ENCODE measurements at places on chromosomes 5 and 9.
A peak's percentile ranks its signal among the peaks of the same experiment; 100 is the strongest.

GRCh38 chr5:35073160-35073559 lies 25.4 kb upstream of the AGXT2 start:
- DNase-seq, result no peak

GRCh38 chr5:143206196-143207053 lies 197.1 kb downstream of the NR3C1 start:
- DNase-seq, result no peak

GRCh38 chr5:61737301-61737963 lies 405.4 kb downstream of the ZSWIM6 start:
- DNase-seq, result no peak

- DNase-seq, result no peak
Measured at GRCh38 chr5:39902626-39903025, 477.8 kb upstream of the DAB2 start.

GRCh38 chr5:159101685-159102084 lies 2.0 kb upstream of the EBF1 start:
- no peak for DNase-seq

DNA sequence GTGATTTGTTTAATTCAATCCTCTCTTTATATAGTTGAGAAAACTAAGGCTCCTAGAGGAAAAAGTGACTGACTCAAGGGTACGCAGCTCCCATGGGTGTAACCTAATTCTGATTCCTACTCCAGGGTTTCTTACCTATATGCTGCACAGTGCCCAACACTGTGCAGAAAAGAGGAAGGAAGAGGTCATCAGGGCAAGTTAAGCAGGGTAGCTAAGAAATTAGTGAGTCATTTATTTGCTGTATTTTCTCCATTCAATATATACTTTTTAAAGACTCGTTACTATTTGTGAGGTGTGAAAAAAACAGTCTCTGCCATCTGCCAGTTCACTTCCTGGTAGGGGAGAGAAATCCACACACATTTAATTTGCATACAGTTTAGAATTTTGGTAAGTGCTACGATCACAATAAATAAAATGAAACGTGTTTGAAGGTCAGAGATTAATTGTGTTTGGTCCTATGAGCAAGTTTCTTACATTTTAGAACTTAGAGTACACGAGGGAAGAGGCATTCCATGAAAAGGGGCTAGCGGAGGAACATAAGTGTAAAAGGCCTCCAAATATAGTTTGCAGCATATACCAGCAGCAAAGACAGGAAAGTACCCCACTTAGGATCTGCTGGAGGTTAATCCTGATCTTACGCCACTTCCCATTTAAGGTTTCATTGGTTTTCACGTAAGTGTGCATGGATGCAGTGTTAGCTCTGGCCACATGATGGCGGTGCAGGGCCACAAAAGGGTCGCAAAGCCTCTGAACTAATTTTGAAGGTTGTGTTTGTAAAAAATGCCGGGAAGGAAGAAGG lies 59.9 kb upstream of the TLR4 start:
- DNase-seq, result peak; percentile 46

DNA sequence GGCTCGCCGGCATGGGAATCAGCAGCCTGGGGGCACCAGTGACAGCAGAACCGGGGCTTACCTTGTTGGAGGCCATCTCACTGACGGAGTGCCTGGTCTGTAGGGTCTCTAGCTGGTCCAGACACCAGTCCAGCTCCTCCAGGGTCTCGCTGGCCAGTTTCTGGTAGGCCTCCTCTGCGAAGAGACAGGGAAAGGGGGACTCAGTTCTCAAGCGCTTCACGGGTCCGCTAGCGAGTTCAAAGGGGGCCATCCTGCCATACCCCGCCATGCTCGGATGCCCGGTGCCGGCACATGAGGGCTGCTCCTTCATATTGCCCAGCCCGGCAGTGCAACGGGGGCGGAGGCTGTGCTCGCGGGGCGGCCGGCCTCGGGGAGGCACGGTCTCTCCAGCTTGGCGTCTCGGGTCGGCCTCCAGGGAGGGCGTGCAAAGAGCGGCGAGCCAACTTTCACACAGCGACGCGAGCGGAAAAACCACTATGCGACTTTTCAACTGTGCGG lies 456.0 kb downstream of the RAB3C start:
- DNase-seq, result no peak

GRCh38 chr5:175460126-175460525 lies 16.1 kb upstream of the DRD1 start:
- no peak for DNase-seq

DNA sequence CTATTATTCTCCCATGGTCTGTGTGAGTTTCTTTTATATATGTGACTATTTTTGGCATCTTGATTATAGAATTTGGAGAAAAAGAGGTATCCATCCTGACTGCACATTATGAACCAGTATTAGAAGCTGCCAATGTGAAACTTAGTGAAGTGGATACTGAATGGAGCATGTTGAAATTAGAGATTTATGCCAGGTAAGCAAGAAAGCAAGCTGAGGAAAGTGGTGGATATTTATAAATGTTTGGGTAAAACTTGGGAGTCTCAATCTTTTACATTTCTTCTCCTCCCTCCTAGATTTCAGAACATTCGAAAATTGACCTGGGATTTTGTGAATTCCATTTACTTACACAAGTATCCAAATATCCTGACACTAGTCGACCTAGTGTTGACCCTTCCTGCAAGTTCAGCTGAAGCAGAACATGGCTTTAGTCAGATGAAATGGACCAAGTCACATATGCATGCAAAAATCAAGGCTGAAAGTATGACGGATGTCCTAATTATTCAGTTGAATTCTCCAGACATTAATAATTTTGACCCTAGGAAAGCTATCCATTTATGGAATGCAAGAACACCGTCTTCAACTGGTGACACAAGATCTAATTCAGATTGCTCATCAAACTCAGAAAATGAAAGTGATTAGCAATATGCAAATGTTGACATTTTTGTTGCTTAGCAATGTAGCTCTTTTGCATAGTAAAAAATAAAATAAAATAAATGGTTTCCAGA lies 66.8 kb upstream of the IL7R start:
- no peak for DNase-seq

GRCh38 chr5:179819296-179820126 lies 1.2 kb upstream of the SQSTM1 start:
- peak; percentile 82 for DNase-seq

DNA sequence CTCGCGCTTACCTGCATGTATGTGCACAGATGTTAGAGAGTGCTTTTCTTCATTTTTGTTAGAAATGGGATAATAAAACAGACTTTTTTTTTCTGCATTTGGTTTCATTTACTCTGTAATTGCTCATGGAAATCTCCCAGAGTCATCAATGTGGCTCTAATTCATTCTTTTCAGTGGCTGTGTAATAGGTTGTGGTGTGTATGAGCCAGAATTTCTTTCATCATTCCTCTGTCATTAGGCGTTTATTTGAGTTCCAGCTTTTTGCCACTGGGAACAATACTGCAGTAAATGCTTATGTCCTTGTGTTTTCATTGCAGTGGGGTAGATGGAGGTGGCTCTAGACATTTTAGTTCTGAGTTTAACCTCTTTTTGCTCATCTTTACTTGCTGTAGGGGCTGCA lies 118.9 kb downstream of the NXNL2 start:
- no peak for DNase-seq

DNA sequence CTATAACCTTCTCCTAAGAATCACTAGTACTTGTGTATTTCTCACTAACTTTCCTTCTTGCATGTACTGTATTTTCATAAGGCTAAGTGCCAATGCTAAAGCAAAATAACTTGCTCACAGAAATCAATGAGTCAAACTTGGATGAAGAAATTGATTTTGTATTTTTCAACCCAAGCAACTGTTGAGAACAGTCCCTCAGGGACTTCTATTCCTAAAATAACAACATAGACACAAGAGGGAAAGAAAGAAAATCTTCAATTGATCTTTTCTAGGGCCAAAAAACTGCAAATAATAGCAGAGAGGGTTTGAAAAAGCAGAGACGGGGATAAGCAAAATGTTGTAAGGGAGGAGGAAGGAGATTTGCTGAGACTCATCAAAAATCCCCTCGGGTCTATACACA lies 69.8 kb downstream of the HABP4 start:
- DNase-seq, result no peak

- DNase-seq, result no peak
Measured at GRCh38 chr9:5549658-5550650, 39.6 kb downstream of the PDCD1LG2 start.

GRCh38 chr5:135387629-135387960 lies 11.4 kb downstream of the MACROH2A1 start:
- no peak for DNase-seq

DNA sequence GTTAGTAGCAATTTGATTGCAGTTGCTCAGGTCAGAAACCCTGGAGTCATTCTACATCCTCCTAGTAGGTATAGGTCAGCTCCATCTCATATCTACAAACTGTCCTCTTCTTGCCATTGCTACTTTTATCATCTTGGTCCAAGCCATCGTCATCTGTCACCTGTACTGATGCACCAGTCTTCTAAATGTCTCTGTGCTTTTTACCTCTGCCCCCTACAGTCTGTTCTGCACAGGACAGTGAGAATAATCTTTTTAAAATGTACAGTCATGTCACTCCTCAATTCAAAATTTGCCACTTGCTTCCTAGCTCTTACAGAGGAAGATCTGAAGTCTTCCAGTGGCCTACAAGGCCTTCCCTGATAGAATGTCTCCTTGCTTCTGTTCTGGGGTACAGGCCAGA lies 6.8 kb downstream of the NNT start:
- no peak for DNase-seq

- DNase-seq, result no peak
Measured at GRCh38 chr5:87541033-87541432, 128.3 kb upstream of the CCNH start.

DNA sequence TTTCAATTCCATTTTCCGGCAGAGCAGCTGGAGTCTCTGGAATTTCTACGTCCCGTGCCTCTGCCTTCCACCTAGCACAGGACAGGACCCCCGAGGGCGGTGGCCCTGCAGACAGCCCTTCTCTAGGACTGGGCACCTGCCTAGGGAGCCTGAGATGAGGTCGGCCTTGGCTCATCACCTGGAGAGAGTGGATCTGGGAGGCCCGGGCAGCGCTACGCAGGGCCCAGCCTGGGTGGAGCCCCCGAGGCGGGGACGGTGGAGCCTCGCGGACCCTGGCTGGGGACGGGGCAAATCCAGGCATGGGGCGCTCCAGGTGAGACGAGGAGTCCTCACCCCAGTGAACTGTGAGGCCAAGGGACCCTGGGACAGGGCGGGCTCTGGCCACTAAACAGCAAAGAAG lies 114.5 kb downstream of the MTRR start:
- no peak for DNase-seq

DNA sequence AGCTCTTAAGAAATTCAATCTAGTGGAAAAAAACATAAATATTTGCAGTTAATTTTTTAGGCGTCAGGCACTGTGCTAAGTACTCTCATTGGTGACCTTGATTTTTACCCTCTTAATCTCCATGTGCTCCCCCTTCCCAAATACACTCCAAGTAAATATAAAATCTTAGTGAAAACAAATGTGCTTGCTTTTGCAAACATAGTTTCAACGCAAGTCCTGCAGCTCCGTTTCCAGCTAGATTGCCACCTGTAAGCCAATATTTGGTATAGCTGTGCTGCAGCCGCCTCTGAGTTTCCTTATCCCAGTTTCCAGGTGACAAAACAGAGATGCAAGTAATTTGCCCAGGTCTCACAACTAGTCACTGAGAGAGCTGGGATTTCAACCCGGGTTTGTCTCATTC lies 1.9 kb upstream of the MTMR12 start:
- DNase-seq, result peak; percentile 65

DNA sequence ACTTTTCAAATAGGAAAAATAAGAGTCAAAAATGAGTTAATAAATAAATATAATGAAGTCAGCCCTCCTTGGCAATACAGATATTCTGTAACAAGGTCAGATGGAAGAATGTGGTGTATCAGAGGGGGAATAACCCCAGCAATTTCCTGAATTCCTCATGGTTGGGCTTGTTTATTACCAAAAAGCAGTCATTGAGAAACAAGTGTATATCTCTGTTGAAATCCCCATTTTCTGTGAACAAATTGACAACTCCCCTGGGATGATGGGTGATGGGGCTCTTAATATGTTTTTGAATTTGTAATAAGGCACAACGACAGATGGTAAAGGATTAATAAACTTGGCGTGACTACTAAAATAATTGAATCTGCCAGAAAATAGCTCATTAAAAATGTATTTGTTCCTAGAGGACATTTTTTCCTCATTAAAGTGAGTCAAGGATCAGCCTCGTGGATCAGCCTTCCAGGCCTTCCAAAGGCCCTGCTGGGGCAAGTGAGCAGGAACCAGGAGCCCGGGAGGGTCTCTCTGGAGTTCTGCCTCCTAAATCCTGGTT lies 34.2 kb downstream of the THBS4 start:
- DNase-seq, result no peak

DNA sequence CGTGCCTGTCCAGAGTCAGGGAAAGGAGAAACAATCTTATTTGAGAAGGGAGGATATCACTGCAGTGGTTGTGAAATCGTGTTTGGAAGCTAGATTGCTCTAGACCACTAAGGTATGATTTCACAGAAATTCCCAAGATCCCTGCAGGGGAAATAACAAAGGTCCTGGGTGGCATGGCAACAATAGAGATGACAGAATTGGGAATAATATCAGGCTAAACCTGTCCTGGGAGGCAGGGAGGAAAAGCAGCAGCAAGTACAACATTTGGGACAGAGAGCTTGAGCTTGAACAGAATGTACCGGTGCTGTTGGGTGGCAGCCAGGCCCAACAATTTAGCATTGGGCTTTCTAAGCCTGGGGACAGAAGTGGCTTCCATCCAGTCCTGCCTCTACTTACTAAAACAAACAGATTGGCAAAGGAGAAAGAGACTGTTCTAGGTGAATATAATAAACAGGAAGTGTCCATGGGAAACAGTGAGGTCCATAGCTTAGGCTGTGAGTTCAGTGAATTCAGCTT lies 17.0 kb upstream of the ARHGAP26 start:
- no peak for DNase-seq

GRCh38 chr9:35287987-35288632 lies 126.3 kb downstream of the UNC13B start:
- DNase-seq, result no peak

- no peak for DNase-seq
Measured at GRCh38 chr5:75933489-75933888, 149.7 kb upstream of the SV2C start.

- no peak for DNase-seq
Measured at GRCh38 chr9:129946246-129946995, 96.6 kb downstream of the FNBP1 start.

GRCh38 chr9:121318631-121319382 lies 50.8 kb downstream of the GSN start:
- DNase-seq, result no peak

DNA sequence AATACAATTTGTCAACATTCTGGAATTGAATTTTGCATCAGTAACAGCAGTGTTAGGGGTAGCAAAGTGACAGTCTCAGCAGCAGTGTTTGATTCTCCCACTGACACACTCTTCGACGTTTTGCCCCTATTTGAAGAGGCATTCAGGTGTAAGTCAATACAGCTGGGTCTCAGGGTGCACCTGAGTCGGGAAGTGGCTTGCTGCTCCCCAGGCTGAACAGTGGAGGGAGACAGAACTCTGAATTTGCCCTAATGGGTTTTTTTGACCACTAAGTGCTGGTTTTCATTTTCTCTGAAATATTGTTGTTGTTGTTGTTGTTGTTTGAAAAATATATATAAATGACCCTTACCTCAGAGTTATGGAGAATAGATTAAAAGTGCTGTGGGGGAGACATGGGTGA lies 223.2 kb downstream of the TLR4 start:
- DNase-seq, result no peak

GRCh38 chr9:38707885-38708637 lies 11.9 kb downstream of the FAM240B start:
- DNase-seq, result no peak
